ENCODE measurements at places on chromosomes 4 and X.

DNA sequence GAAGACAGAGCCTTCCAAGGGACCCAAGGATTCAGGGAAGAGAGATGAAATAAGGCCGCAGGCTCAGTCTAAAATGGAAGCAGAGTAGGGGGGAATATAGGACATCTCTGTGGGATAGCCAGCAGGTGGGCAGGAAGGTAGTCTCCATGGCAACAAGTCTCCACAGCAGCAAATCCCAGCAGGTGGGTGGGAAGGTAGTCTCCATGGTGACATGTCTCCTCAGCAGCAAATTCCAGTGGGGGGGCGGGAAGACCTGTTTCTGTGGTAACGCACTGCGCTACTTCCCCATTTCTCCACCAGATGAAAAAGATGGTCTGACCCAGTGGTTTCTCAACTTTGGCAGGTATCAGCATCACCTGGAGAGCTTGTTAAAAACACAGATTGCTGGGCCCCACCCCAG lies 18.3 kb downstream of the NLGN3 start:
- DNase-seq, result no peak

- DNase-seq, result no peak
Observed at GRCh38 chrX:50973199-50973598, 62.7 kb downstream of the BMP15 start.

GRCh38 chr4:169352360-169352759 lies 81.6 kb upstream of the SH3RF1 start:
- DNase-seq, result no peak

DNA sequence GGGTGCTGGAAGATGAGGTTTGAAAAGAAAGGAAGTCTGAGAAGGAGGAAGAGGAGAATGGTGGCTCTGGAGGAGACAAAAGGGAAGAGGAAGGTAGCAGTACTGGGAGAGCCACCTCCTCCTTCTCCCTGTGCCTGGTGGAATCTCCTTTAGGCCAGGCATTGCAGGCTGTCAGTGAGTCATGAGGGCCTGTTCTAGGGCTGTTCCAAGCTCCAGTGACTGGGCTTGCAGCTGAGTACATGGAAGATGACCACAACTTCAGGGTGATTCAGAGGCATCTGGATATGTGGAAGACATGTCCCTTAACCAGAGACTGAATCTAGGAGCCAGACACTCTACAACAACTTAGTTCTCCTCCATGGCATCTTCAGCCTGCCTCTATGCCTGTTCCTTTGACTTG lies 107.8 kb downstream of the EFNB1 start:
- DNase-seq, result no peak

DNA sequence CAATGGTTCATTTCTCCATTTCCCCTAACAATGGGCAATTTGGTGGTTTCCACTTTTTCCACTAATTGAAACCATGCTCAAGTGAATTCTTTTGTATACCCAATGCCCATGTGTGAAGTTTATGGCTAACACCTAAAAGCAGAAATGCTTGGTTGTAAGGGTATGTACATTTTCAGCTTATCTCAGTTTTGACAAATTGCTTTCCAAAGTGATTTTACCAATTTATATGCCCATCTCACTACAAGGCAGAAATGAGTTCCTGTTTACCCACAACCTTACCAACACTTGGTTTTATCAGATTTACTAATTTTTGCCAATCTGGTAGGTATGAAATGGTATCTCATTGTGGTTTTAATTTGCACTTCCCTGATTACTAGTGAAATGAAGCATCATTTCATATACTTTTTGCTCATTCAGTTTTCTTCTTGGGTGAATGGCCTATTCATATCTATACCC lies 14.8 kb downstream of the GPR34 start:
- no peak for DNase-seq

DNA sequence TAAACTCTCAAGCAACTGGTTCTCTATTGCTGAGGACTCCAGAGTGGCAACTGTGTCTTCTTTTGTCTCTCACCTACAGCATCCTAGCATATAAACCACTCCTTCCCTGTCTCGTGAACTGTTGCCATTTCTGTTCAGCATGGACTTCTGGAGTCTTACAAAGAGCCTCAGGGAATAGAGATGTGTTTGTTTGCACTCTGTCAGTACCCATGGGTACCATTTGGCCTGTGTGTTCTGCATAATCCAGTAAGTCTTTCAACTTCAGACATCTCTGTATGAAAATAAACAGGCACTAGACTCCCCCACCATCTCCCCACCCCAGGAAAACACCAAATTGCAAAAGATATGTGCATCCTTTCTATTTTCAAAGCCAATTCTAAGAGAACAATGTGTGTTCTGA lies 1351.6 kb upstream of the PABPC4L start:
- DNase-seq, result no peak

DNA sequence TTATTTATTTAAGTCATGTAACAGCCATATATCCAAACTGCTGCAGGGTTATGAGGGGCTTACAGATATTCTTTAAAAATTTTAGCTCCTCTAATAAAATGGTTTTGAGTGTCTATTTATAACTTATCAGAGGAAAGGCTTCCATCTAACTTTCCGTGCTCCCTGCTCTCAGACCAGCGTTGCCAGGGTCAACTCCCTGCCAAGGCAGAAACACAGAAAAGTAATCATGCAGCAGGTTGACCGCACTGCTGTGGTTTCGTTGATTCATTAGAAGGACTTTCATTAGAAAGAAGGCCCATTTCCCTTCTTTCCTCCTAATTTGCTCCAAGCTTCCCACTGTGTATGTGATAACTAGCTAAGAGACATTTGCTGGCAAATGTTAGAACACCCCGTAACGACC lies 33.9 kb downstream of the BCLAF3 start:
- DNase-seq, result no peak

DNA sequence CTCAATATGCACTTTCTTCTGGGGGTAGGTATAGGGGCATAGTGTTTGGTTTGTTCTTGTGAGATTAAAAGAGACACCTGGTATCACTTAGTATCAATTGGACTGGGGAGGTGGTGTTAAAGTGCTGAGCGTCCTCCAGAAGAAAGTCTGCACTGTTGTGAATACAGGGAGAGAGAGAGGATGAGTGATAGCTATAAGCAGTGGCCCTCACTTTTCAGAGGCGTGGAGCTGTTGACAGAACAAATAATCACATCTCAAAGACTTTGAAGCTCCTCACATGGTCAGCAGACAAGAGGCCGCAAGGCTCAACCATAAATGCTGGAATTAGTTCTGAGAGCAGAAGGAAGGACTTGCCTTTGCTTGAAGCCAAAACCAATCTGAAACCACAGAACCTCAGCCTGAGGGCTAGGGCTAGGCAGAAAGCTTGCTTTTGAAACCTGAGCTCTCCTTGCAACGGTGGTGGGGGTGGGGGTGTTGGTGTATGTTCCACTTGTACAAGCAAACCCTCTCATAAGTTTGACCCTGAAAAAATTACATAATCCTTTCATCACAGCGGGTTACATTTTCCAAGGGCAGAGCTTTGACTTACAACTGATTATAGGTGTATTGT lies 123.2 kb upstream of the SCML1 start:
- DNase-seq, result no peak

DNA sequence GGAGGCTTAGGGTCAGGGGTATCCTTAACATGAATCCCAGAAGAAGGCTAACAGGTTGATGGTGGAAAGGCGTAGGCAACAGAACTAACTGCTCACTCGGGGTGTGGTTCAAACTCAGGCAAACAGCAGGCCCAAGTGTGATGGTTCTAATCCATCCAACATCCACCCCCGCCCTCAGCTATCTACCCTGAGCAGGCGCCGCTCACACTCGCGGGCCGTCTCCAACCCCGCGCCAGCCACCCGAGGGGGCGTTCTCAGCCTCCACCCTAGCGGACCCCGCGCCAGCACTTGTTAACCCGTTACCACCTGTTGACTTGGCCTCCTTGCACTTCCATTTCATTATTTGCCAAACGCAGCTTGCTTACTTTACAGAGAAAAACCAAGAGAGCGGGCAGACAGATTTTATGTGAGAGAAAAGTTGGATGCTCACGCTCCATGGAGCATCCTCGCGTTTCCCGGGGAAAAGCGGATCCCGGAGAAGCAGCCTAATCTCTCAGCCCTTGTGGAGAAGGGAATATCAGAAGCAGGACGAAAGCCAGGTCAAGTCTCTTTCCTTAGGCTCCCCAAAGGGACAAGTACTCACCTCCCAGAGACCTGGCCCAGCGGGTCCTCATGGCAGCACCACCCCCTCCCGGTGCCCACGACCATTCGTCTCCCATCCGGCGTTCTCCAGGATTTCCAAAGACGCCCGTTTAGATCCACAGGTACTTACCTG lies 773 bp downstream of the SNCA start:
- no peak for DNase-seq

GRCh38 chr4:100166297-100167039 lies 23.8 kb downstream of the DDIT4L start:
- no peak for DNase-seq

DNA sequence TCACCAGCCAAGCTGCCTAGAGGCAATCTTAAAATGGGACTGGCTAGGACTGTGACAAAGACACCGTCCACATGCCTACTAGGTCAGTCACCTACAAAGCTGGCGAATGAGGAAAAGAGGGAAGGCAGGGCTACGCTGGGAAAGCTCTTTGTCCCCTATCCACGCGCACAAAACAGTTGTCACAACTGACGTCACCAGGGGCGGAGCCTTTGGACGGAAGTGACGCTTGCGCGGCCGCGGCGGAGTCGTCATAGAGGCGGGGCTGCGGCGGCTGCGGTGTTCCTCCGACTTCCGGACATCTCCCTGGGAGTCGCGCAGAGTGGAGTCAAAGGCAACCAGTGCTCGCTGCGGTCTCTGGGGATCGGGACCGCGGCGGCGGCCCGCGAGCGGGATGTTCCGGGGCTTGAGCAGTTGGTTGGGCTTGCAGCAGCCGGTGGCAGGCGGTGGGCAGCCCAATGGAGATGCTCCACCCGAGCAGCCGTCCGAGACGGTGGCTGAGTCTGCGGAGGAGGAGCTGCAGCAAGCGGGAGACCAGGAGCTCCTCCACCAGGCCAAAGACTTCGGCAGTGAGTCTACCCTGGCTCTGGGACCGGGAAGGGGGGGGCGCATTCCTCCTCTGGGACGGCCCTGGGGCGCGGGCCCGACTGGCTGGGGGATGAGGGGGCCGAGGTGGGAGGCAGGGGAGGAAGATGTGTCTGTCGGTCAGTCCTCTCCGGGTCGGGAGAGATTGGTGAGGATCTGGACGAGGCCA lies at the start of gene SYAP1:
TSS of gene SYAP1 (plus strand) at position 279 of the 751 bp plus-strand sequence. CDS start at position 392, 113 bp downstream.
- DNase-seq, result peak; percentile 98

DNA sequence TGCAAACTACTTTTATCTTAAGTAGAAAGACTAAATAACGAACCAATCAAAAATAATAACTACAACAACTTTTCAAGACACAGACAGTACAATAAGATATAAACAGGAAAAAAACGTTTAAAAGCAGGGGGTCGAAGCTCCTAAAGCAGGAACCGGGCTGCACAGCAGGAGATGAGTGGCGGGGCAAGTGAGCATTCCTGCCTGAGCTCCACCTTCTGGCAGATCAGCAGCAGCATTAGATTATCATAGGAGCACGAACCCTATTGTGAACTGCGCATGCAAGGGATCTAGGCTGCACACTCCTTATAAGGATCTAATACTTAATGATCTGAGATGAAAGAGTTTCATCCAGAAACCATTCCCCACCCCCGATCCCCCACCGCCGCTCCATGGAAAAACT lies 146.2 kb downstream of the TEX11 start:
- DNase-seq, result no peak

- DNase-seq, result peak; percentile 87
Observed at GRCh38 chr4:6974138-6974848, 64.7 kb downstream of the TBC1D14 start.

DNA sequence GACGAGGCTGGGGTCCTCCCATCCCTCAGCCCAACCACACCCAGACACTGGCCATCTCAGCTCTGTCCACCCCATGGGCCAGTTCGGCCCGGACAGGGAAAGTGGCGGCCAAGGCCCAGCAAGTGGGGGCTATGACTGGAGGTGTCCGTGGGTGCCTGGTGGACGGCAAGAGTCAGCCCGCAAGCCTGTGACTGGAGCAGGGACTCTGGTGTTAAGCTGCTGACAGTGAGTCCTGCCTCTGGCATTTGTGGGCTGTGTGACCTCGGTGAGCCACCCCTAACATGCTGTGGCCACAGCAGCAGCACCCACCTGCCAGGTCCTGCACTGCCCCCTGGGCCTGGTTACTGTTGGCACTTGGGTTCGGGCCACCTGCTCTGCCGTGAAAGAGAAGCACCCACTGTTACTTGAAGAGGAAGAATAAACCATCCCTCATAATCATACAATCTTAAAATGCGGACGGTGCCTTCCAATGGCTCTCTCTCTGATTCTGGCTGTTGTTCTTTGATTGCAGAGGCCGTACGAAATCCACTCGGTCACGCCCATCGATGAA lies 252.0 kb downstream of the EVC2 start:
- DNase-seq, result no peak

DNA sequence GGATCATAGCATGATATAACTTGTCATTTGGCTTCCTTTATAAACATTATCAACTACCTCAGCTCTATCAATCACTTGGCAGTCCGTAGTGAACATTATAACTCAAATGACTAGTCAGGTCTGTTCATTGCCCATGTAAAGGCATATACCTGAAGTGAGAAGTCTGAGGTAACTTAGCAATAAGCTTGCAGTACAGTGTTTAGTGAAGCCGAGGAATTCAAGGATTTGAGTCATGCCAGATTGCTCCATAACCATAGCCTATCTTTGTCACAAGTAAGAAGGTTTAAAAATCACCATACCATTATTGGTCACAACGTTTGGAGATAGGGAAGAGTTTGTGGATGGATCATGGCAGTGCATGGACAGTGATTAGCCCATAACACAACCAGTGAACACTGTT lies 41.6 kb downstream of the AR start:
- no peak for DNase-seq

DNA sequence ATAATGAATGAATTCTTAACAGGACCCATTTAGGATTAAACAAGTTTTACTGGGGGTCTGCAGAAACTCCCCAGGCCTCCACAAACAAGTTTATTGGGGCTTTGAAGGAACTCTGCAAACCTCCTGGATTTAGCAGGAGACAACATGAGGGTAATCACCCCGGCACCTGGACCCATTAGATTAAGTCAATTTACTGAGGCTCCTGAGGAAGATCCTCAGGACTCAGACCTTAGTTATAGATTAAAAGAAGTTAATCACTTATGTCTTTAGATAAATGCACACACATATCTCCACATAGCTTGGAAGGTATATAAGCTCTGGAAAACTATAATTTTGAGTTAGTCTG lies 29.4 kb downstream of the XG start:
- no peak for DNase-seq

GRCh38 chr4:11632483-11632882 lies 203.8 kb upstream of the HS3ST1 start:
- no peak for DNase-seq

GRCh38 chr4:1309261-1310010 lies 19.7 kb downstream of the MAEA start:
- peak; percentile 83 for DNase-seq

- DNase-seq, result no peak
Observed at GRCh38 chrX:36087366-36087765, 167.8 kb downstream of the CFAP47 start.

GRCh38 chr4:2722033-2722432 lies 34.1 kb downstream of the TNIP2 start:
- DNase-seq, result no peak

DNA sequence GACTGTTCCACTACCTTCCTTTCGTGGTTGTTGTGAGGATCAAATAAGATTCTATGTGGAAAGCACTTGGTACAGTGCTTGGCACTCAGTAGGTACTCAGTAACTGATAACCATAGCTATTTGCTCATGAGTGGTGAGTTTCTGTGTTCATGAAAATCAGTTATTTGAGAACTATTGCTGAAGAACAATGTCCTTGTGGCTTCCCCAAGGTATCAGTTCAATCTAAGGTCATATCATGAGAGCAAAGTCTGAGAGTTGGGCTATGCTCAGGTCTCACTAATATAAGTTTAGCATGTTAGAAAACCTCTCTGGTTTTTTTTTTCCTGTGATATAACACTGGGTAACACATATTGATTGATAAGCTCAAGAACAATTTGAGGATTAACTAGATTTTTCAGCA lies 147.8 kb downstream of the GRIA3 start:
- no peak for DNase-seq

GRCh38 chr4:109079731-109080130 lies 222.7 kb downstream of the COL25A1 start:
- no peak for DNase-seq
